ENCODE measurements at places on chromosomes 6 and 20.

DNA sequence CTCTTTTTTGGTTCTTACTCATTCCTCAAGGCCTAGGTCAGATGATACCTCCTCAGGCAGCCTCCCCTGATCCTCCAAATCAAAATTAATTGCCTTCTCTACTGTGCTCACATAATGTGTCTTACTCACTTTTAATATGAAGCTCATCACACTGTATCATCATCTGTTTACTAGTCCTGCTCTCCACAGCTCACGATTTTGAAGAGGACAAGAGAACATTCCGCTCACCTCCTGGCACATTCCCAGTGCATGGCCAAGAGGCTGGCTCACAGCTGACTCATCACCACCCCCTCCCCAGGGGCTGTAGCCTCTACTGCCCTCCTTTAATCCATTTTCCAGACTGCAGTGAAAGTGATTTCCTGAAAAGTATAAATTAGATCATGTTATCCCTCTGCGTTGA, 133.1 kb downstream of the ALDH8A1 start:
- no peak for DNase-seq

GRCh38 chr6:43770372-43771209, 580 bp downstream of the VEGFA start:
- DNase-seq: peak; percentile 12

GRCh38 chr6:17914651-17915050, 72.8 kb downstream of the KIF13A start:
- no peak for DNase-seq

- DNase-seq: no peak
Measured at GRCh38 chr6:107068691-107069630, 41.0 kb downstream of the MTRES1 start.

GRCh38 chr6:111503660-111504059, 20.6 kb upstream of the REV3L start:
- DNase-seq: no peak

- no peak for DNase-seq
Measured at GRCh38 chr6:166019214-166019613, 148.4 kb downstream of the TBXT start.

DNA sequence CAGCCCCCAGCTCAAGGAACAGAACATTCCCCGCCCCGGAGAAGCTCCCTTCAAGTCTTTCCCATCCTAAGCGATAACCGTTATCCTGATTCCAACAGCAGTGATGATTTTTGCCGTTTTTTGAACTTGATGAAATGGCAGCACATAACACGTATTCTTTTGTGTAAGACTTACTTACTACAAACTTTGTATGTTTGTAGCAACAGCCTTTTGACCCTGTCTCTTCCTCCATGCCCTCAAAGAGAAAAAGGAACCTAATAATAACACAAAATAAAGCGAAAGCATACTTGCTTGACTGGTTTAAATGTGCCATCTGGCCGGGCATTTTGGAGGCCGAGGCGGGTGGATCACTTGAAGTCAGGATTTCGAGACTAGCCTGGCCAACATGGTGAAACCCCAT, 26.4 kb upstream of the SLC9A8 start:
- no peak for DNase-seq

- DNase-seq: no peak
Measured at GRCh38 chr20:45387274-45387673, 9.1 kb upstream of the TP53TG5 start.

DNA sequence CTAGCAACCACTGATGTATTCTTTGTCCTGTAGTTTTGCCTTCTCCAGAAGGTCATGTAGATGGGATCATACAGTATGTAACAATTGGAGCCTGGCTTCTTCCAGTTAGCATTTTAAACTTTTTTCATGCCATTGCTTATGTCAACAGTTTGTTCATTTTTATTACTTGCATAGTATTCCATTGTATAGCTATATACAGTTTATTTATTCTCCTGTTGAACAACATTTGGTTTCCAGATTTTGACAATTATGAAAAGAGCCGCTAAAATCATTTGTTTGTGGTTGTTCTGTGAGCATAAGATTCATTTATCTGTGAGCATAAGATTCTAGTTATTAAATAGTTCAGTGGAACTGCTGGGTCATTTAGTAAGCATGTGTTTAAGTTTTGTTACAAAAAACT, 23.5 kb upstream of the CMTR1 start:
- DNase-seq: no peak

DNA sequence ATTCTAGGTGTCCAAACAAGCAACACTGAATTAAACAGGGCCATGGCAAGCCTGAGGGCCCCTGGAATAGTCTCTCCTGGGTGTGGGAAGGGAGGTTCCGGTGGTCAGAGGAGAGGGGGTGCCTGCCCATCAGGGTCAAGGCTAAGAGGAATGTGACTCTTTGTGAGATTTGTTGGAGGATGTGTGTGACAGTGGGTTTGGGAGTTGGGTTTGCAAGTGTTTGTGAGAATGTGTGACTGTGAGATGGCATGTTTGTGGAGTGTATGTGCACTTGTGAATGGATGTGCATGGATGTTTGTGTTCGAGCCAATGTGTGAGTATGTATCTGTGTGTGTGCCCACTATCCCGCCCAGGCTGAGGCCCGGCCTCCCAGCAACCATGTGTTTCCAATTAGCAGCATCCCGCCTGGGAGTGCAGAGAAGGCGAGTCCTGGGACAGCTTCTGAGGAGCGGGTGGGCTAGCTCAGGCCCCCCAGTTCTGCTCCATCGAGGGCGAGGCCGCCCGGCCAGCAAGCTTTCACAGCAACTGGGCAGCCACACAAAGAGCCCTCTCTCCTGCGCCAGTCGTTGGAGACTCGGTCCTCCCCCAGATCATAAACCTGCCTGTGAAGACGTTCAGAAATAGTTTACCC, 12.6 kb downstream of the FOXC1 start:
- no peak for DNase-seq

DNA sequence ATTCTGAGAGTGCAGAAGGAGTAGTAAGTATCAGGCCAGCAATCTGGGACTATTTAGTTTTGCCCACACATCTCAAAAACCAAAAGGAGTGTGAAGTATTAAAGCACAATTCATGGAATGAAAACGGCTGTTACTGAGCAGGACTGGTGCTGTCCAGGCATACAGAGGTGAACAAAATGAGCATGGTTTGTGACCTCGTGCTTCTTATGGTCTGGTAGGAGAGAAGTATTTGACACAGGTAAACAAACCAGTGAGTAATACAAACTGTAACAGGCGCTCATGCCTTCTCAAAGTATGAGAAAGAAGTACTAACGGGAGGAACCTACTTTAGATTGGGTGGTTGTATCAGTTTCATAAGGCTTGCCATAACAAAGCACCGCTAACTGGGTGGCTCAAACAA, 17.5 kb upstream of the NRN1 start:
- no peak for DNase-seq

- no peak for DNase-seq
Measured at GRCh38 chr6:112695001-112695400, 347.9 kb downstream of the RFPL4B start.

DNA sequence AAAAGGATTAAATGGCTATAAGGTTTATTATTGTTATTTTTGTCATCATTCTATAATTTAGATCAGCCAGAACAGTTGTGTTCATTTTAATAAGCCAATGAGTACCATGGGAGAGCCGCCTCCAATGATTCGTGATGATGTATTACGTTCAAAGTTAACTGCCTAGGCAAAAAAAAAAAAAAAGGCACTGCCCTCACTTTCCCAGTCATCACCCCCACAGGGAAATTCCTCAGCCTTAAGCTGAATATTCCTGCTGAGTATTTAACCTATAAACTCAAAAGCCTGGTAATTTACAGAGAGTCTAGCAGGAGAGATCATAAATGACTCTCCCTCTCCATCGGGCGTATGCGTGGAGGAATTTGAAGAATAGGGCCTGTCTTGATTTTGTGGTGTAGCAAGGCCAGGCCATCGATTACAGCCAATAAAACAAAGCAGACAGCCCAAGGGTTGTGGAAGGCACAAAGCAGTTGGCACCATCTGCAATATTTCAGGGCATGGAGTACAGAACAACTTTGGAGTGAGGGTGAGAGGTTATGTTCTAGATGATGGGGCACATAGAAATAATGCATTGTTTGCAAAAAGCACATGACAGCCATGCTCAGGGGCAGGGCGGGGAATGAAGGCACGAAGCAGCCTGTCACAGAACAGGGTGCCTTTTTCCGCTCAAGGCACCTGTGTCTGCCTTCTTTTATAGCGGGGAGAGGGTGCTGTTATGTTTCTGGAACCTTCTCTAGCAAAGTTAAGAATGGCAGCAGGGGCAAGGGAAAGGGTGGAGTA, 138.2 kb upstream of the DTNBP1 start:
- no peak for DNase-seq

GRCh38 chr6:54244430-54244829, 63.8 kb upstream of the TINAG start:
- DNase-seq: no peak

- no peak for DNase-seq
Measured at GRCh38 chr6:107682721-107683120, 141.4 kb downstream of the SCML4 start.

DNA sequence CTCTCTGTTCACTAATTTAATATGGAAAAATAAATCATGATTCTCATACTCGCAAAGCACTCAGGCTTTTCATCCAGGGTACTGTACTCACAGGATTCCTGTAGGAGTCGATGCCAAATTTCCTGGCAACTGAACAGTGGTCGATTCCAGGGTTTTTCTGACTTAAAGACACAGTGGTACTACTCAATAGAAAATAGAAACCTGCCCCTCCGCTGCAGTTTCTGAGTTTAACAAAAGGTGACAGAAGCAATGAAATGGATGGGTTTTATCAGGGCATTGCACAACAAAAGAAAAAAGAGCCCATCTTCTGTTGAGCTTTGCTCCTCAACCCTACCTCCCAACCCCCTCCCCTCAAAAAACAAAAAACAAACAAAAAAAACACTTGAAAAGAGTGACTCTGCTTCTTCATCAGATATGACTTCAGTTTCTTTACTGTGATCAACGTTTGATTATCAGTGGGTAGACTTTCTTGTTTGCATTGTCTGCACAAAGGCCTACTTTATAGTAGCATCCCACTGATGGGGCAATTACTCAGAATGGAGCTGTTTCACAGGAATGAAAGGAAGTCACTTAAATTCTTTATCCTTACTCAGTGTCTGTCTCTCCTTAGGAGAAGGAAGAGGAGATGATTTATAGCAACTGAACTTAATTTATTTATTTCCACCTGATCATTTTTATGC, 96.2 kb upstream of the FOXO3 start:
- DNase-seq: no peak

DNA sequence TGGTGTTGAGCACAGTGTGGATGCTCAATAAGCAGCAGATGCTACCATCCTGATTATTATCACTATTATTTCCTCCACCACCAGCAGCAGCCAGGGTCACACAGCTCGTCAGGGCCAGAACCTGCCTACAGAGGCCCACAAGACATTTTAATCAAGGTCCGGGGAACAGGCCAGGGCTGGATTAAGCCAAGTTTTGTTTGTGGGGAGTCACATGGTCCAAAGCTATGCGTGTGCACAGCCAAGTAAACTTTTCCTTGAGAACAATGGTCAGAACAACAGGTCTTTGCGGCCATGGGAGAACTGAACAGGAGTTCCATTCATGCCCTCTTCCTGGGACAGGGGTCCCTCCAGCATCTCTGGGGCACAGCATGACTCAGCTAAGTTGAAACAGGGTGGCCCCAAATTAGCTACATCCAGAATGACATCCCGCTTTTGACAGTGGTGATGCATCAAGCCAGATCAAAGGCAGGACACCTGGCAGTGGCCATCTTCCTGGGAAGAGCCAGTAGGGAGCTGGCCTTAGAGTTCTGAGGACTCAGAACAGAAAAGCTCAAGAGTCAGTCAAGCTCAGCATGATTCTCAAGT, 11.7 kb downstream of the SNTA1 start:
- no peak for DNase-seq

DNA sequence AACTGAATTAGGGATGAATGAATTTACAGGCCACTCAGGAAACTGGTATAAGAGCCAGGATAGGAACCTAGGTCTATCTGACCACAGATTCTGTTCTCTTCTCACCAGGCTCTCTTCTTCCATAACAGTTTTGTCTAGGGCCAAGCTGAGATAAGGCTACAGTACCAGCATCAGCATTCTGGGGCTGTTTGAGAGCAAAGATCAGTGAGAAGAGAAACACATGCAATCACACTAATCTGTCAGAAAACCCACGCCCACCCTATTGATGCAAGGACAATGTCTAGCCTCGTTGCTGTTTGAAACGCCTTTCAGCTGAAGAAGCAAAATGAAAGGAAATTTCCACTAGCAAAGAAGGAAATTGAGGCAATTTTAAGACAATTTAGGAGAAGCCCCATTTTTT, 137.7 kb downstream of the LCA5 start:
- no peak for DNase-seq

GRCh38 chr6:135535989-135536414, 38.5 kb upstream of the AHI1 start:
- DNase-seq: no peak

GRCh38 chr6:118696271-118696670, 44.9 kb upstream of the CEP85L start:
- DNase-seq: no peak

- no peak for DNase-seq
Measured at GRCh38 chr20:50252701-50253100, 62.1 kb downstream of the CEBPB start.

DNA sequence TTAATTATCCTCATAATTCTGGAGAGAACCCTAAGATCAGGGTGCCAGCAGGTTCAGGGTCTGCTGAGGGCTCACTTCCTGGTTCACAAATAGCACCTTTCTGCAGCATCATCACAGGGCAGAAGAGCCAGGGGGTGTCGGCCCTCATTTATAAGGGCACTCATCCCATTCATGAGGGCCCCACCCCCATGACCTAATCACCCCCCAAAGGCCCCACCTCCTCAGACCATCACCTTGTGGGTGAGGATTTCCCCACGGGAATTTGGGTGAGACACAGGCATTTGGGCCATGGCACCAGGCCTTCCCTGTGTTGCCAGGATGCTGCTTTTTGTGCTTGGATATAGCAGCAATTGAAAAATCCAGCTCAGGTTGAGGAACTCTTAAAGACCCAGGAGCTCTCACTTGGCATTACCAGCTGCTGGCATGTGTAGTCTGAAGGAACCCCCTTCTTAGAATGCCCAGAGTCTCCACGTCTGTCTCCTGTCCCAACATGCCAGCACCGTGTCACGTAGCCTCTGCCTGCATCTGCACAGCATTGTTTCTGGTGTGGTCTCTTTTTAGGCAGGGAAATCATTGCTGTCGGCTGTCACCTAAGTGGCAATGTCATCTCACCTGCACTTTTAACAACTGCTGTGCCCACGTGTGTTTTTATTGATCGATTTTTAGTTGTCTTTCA, 71.5 kb downstream of the RPP40 start:
- no peak for DNase-seq

GRCh38 chr6:53128842-53129241, 19.8 kb downstream of the GCM1 start:
- DNase-seq: no peak

DNA sequence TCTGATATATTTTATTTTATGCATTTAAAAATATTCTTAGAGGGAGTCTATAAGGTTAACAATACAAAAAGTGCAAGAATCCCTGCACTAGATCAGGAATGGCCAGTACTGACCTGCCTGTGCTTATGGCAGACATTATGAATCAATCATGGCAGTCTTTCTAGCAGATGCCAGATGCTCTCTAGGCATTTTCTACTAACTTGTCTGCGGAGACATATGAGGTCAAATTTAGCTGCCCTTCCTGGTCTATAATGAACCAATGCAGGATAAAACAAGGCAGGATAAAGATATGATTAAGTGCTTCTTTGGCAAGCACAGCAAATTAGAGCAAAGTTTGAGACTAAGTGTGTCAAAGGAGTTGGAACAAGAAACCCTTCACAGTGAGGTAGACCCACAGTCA, 46.6 kb upstream of the RNF24 start:
- DNase-seq: no peak
